ENCODE measurements at places on chromosomes 7 and 10.

- no peak for DNase-seq
Measured at GRCh38 chr10:124693396-124693795, 50.8 kb downstream of the FAM53B start.

GRCh38 chr10:4770801-4771553, 55.0 kb upstream of the AKR1E2 start:
- DNase-seq = peak; percentile 11

GRCh38 chr10:5937016-5937415, 40.3 kb downstream of the IL15RA start:
- no peak for DNase-seq

DNA sequence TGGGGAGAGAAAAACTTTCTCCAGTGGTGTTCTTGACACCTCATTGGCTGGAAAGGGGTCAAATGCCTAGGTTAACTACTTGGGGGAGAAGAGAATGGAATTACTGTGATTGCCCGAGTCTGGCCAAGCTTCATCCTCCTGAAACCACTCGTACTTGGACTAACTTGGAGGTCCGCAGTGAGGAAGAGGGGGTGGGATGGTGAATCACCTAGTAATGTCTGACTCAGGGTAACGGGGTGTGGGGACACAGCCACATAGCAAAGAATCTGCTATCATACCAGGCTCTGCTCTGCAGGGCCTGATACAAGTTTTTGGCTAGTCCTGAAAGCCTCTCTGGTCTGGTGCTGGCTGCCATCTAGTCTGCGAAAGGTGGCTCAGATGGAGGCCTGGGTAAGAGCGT, 190.9 kb downstream of the RPS24 start:
- no peak for DNase-seq

DNA sequence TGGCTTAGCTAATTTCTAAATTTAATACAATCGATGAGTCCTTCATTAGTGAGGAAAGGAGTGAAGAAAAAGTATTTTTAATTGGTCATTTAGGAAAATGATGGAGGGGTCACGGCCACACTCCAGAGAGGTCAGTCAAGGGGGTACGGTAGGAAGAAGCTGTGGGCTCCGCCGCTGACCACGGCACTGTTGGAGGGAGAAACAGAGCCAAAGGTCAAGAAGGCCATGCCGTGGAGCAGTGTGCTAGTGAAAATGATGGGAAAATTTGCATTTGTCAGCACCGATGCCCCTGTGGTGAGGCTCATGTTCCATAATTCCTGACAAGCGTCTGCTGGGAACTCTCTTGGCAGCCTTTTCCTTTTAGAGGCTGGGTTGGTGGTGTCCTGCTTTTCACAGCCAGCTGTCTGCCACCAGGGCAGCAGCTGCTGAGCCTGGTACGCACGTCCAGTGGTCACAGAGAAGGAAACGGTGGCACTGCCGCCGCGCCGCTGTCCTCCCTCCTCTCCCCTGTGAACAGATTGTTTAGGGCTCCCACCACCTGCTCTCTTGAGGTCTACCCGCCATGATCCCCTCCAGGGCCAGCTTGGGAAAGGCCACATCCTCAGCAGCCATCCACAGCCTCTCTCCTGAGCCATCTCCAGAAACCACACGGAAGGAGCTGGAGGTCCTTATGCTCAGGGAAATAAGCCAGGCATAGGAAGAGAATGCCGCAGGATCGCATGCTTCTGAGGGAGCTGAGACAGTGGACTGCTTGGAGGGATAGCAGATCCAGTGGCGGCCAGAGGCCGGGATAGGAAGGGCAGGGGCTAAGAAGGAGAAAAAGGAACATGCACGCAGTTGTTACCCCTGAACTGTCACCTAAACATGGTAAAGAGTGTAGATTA, 263.7 kb upstream of the PPP2R2D start:
- no peak for DNase-seq

Measured in urinary bladder (tissue), 4 donors.